ENCODE measurements at places on chromosomes 2 and 18.

- DNase-seq: no peak
These were observed 1.7 kb upstream of the EML4 start for GRCh38 chr2:42167458-42167857.

DNA sequence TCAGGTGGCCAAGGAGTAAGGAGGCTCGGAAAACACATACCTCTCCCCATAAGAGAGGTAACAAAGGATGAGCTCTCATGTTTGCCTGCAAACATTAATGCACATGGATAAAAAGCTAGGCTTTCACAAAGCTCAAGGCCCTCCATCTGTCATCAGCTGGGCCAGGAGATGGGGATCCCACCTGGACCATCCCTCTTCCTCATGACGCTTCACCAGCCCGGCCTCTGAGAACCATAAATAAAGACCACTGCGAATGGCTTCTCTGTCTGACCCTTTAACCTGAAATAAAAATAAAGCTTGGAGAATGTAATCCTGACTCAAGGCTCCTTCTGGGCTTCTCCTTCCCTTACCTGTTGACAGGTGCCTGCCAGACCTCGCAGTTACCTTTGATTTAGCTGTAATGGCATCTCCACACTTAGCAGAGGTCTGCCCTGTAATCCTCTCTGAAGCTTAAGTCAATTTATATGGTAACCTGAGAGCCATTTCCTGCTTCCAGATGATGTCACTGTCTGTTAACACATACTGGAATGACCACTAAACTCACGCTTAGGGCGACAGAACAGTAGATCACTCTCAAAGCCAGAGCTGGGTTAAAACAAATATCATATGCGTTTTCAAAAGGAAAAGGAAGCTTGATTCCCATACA, 29.3 kb upstream of the FOXI3 start:
- DNase-seq: no peak

DNA sequence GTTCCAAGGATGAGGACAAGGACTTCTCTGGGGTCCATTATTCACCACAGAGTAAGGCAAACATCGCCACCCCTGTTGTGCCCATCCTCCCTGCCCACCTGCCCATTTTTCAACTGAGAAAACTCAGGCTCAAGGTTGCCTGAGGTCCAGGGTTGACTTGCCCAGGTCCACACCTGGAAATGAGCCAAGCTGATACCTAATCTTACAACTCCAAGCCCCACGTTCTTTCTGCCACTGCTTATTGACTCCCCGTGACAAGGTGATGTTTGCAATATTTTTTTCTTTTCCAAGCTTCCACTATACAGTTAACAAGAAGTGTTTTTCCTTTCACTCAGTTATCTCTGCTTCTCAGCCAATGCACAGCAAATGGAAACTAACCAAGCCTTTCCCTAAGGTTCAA, 39.0 kb downstream of the RNF152 start:
- DNase-seq: no peak

GRCh38 chr2:154912215-154912614, 213.7 kb downstream of the KCNJ3 start:
- no peak for DNase-seq

DNA sequence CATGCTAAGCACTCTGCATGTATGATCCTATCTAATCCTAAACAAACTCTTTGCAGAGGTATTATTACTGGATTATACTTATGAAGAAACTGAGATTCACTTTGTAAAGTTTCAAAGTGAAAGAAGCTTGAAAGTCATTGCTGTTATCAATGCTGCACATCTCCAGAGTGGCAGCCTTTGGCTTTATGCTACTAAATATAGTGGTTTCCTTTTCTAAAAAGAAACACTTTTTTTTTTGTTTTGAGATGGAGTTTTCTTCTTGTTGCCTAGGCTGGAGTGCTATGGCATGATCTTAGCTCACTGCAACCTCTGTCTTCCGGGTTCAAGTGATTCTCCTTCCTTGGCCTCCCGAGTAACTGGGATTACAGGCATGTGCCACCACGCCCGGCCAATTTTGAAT, 114.9 kb upstream of the RAB27B start:
- no peak for DNase-seq

- no peak for DNase-seq
These were observed 1.8 kb downstream of the CABYR start for GRCh38 chr18:24140697-24141096.

- no peak for DNase-seq
These were observed 8.6 kb downstream of the SH3BP4 start for GRCh38 chr2:234960175-234961088.

- DNase-seq: no peak
These were observed 73.9 kb downstream of the SDC1 start for GRCh38 chr2:20150806-20151571.

GRCh38 chr2:120587997-120588336, 147.7 kb upstream of the GLI2 start:
- no peak for DNase-seq

GRCh38 chr2:206477296-206477695, 34.0 kb downstream of the ADAM23 start:
- no peak for DNase-seq

DNA sequence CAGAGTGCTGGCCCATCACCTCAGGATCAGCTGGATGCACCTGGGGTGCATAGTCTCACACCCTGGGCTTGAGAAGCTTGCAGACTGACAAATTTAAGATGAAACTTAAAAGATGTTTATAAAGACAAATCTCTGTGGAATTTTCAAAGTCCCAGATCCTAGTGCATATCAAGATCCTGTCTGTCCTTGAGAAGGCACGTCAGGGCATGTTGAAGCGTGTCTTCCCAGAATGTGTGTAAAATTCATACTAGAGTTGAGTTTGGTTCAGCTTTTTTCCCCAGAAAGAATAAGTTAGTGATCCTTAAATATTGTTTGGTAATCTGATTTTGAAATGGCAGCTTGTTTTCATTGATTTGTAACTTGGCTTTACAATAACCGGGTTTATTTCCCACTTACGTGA, 27.5 kb downstream of the INSIG2 start:
- DNase-seq: no peak

DNA sequence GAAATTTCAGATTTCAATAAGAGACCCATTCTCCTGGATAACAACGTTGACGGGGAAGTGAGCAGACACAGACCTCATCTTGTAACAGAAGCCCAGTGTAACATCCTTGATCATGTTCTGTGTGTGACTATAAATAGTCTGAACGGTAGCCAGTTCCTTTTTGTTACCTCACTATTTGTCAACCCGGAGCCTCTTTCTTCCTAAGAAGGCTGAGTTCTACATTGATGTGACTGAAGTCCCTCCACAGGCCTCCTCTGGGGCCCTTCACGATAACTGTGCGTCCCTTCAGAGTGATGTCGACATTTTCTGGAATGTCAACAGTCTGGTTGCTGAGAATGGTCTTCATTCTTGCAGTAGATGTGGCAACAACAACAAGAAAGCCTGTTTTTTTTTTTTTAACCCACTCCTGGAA, 6.3 kb upstream of the PLEKHM3 start:
- no peak for DNase-seq

- no peak for DNase-seq
These were observed 20.9 kb downstream of the SOX11 start for GRCh38 chr2:5713101-5713500.

- DNase-seq: peak; percentile 59
These were observed 3.5 kb downstream of the ADCYAP1 start for GRCh38 chr18:907885-908757.

- no peak for DNase-seq
These were observed 240.5 kb downstream of the AGPS start for GRCh38 chr2:177633111-177633510.

DNA sequence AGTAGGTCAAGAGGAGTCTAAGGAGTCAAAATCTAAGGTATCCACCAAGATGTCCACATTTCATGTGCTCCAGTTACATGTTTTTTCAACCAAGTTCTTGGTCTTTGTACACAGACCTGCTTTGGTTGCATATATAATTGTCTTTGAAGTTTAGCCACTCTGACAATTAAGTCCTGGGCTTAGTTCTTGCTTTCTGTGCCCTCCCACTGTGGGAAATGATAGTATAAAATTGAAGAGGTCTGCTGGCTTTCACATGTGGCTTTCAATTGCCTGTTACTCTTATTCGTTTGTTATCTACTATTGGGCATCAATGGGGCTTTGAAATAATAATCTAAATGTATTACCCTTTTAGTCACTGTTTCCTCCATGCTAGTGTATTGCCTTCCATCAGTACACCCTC, 72.8 kb downstream of the TBR1 start:
- no peak for DNase-seq

DNA sequence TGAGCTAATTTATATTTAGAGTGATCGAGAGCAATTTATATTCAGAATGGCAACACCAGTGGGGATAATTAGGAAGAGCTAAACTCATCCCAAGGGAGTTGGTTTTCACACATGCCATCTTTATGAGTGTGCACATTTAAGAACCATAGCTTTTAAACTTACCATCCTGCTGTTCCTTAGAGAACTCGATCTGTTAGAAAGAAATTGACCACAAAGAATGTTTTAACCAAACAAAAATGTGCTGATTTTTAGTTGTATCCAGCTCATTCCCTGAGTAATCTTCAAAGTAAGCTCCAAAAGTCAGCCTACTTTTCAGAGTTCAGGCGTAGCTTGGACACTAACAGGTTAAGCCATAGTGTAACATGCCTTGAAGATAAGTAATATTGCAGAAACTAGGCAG, 12.6 kb downstream of the MYL1 start:
- no peak for DNase-seq

GRCh38 chr18:12301263-12302005, 6.6 kb upstream of the TUBB6 start:
- no peak for DNase-seq
